ENCODE measurements at places on chromosomes 12 and 14.

DNA sequence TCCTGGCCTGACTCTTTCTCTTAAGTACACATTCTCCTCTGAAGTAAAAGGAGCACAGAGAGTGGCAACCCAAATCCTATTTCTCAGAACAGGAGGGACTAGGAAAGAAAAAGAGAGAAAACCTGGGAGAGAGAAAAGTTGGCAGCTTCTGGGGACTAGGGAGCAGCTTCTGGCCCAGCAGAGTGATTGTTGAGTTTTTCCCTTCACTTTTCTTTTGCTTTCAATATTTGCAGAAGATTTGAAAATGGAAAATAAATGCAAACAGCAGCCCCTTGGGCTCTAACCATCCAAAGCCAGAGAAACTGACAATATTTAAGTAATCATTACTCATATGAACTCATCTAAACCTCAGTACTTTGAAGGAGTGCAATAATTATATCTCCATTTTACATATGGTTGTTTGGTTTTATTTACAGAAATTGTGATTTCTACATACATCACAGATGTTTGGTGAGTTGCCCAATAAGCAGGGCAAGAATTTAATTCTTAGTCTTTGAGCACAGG, 28.8 kb upstream of the IGF1 start:
- no peak for DNase-seq

DNA sequence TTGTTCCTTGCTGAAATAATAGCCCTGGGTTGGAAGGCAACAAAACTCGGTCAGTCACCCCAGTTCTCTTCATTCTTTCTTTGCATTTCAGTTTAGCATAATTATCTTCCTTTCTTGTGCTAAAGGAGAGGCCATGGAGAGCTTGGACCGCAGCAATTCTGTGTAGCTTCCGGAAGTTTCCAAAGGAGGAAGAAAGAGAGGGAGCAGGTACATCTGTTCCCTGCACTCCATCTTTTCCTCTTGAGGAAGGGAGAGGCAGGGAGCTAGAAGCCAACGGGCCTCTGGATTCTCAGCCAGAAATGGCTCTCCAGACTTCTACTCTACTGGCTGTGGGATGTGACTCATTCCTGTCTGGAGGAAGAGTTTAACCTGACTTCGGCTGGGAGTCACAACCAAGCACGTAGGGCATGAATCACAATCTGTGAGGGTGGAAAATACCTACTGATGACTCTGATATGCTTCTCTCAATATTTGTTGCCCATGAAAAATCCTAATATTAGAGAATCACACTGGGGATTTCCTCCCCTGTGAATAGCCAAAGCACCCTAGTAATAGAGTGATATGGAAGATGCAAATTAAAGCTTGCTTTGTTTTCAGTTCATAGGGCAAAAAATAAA, 17.0 kb downstream of the ANO6 start:
- DNase-seq: peak; percentile 21

GRCh38 chr12:115597157-115597712, 680.3 kb downstream of the MED13L start:
- no peak for DNase-seq

GRCh38 chr12:82687021-82688011, 610 bp downstream of the TMTC2 start:
- DNase-seq: peak; percentile 52

- no peak for DNase-seq
Measured at GRCh38 chr12:69993433-69993832, 168.4 kb downstream of the MYRFL start.

- DNase-seq: no peak
Measured at GRCh38 chr14:24673059-24673458, 39.1 kb upstream of the GZMB start.

DNA sequence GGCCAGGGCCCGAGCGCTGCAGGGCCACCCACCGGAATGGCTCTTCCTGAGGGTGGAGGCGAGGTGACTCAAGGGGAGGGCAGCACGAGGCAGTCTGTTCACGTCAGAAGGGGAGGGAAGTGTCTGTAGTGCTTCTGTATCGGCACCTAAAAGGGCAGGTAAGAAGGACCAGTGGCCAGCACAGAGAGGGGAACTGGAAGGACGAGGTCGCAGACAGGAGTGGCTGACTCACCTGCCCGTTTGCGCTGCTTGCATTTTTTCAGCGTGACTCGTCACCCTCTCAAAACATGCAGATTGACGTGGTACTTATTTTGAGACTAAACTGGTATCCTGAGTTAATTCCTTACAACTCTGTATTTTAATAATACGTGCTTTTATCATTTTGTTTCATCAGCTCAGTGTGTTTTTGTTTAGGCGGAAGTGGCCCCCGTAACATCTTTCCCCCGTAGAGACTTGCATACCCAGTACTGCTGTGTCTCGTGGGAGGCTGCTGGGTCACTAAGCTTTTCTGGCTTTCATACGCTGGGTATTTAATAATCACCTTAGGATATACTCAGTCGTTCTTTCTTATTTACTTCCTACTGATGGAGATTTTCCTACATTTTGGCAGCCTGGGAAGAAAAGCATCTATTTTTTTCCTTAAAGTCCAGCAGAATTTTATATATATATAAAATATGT, 26.4 kb downstream of the SFSWAP start:
- no peak for DNase-seq

GRCh38 chr12:118206107-118206412, 70.1 kb downstream of the PEBP1 start:
- DNase-seq: no peak

DNA sequence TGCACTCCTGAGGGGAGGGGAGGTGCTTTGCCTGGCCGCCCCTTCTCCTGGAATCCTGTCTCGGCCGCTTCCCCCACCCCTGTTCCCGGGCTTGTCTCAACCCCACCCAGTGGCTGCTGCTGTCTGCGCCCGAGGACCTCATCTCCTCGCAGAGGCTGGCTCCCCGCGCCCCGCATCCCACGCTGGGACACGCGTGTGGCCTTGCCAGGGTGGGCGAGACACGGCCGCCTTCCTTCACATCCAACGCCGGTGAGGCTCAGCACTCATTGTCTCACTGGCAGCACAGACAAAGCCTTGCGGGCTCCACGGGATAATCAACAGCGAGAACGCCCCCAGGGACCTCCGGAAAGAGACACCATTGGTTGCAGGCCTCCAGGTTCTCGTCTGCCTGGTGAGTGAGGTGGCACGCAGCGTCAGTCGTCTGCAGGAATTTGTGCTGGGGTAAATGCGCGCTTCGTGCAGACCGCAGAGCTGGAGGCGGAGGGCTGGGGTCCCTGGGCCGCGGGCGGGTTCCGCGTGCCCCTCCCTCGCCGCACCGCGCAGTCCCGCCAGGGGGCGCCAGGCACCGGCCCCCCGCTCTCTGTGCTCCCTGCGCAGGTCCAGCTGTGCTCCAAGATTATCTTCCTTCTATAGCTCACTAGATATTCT, 26.8 kb downstream of the CCDC177 start:
- DNase-seq: no peak

GRCh38 chr12:16939871-16940306, 333.9 kb upstream of the LMO3 start:
- DNase-seq: no peak

Data from activated CD4-positive, alpha-beta T cell treated with anti-CD3 and anti-CD28 coated beads for 4 hours (primary cell).